Right lung (tissue), 10 donors: ENCODE measurements at places on chromosomes 5 and 9. TPM values are rescaled to one million over a fixed set of nuclear protein-coding genes. Genes with fewer than 3 reads are reported as not detected.

DNA sequence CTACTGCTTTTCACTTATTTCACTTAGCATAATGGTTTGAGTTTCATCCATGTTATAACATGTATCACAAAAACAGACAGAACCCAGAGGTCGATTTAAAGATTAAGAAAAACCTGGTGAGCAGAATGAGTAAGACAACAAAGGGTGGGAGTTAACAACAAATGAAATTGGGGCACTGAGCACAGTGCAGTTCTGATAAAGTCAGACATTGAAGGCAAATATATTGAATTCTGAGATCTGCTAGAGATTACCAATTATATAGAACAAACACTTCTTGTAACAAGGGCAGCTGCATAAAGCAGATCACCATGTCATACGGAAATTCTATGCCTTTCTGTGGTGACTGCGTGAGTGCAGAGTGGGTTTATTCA, 517.3 kb upstream of the RORB start:
- DNase-seq, result no peak

GRCh38 chr5:6961837-6962635, 248.8 kb downstream of the TENT4A start:
- DNase-seq, result no peak

- no peak for DNase-seq
Measured at GRCh38 chr9:95486318-95486717, 30.5 kb downstream of the PTCH1 start.

GRCh38 chr9:16726718-16727451, 143.6 kb downstream of the BNC2 start:
- DNase-seq, result peak; percentile 80

- no peak for DNase-seq
Measured at GRCh38 chr9:87619346-87619745, 106.6 kb upstream of the CTSL start.

DNA sequence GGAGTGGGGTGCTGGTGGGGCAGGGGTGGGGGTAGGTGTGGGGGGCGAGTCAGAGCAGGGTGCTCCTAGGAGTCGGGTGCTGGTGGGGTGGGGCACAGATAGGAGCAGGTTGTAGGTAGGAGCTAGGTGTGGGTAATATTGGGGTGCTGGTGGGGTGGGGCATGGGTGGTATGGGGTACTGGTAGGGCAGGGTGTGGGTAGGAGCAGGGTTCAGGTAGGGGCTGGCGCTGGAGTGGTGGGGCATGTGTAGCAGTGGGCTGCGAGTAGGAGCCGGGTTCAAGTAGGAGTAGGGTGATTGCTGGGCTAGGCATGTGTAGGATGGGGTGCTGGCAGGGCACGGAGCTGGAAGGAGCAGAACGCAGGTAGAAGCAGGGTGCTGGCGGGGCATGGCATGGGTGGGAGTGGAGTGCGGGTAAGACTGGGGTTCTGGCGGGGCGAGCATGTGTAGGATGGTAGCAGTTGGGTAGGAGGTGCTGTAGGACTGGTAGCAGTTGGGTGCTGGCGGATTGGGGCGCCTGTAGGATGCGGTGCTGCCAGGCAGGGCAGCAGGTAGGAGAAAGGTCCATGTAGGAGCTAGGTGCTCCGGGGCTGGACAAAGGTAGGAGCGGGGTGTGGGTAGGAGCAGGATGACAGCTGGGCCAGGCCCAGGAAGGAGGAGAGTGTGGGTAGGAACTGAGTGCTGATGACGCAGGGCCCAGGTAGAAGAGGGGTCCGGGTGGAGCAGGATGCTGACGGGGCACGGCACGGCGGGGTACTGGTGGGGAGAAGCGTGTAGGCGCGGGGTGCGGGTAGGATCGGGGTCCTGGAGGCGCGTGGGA, 105.5 kb upstream of the SIMC1 start:
- no peak for DNase-seq

DNA sequence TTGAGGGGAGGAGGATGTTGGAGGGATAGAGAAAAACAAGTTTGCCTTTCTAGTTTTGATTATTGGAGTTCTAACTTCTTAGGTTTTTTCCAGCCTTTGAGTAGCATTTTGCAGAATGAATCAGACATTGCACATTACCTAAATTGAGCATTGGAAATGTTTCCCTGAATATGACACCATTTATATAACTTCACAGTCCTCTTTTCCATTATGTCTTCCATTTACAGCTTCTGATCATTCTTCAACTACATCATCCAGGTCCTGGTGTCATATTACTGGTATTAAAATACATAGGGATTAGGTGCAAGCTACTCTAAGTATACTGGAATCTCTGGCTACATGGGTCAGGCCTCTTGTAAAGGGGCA, 286.1 kb downstream of the ARHGAP26 start:
- DNase-seq, result no peak

MCTP1 gene
- polyA plus RNA-seq, result 4.8 TPM

LIX1 gene
- polyA plus RNA-seq, result 2.0 TPM

GFI1B gene
- polyA plus RNA-seq, result 1.3 TPM

SREK1 gene
- 192 TPM for polyA plus RNA-seq
